ENCODE measurements at places on chromosomes 3 and 15. TPM values are rescaled to one million over a fixed set of nuclear protein-coding genes. Genes with fewer than 3 reads are reported as not detected.

DNA sequence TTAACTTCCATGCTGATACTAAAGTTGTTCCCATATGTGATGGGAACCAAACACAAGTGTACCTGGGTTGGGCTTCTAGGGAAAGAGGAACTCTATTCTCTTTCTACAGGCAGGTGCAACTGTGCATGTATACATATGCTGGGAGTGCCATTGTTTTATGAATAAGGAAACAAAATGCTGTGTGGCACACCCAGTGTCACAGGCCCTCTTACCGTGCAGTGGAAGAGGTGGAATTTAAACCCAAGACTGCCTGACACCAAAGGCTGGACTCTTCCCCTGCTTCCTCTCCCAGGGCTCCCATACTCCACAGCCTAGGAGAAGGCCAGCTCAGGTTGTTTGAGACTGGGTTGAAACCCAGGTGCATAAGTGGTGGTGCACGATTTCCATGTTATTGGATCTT is 1.9 kb upstream of the FETUB start:
- DNase-seq, result no peak

DNA sequence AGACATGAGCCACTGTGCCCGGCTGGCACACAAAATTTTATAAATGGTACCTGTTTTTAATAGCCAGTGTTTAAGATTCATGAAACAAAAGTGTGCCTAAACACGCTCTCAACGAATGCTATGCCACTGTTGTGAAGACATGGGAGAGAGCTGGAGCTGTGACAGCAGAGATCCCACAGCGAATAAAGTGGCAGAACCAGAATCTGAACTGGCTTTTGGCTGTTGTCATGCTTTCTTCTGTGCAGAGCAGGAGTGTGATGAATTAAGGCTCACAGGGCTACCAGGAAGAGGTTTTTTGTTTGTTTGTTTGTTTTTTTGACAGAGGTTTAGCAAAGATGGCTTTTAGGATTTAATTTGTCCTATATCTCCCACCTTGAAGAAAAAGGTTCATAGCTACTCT is 14.5 kb downstream of the PTPRG start:
- no peak for DNase-seq

GRCh38 chr3:127857333-127857732 is 35.0 kb upstream of the MGLL start:
- no peak for DNase-seq

DNA sequence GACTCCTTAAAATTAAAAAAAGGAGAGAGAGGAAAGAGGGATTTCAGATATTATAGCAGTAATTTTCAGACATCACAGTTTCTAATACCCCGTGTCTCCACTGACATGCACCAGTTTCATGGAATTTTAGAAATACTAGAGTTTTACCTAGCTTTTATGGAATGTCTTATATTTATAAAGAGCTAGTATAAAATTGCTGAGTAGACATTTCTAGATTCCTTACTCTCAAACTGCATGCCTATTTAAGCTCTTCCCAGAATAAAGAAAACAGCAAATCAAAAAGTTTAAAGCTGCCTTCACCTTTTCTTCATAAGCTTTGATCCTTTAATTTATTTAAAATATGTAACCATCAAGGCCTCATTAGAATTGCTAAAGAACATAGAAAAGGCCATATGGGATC is 247.4 kb upstream of the IL12A start:
- no peak for DNase-seq

STRC gene
- total RNA-seq, result 0.89 TPM

LTF gene
- 11.3 TPM for total RNA-seq

ANP32A gene
- total RNA-seq, result 90.3 TPM

APH1B gene
- 22.5 TPM for total RNA-seq

DNA sequence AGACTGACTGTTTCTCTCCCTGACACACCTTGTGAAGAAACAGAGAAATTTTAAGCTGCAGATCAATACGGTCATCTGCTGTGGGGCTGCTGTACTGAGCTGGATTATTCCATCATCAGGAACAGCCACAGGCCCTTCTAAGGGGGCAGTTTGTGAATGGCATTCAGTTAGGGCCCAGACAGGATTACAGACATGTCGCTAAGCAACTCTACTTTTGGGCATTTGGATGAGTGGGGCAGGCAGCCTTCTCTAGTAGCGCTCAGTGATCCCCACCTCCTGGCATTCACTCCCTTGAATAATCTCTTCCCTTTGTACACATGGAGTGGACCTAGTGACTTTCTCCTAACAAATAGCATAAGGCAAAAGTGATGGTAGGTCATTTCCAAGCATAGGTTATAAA is 144.4 kb upstream of the RARB start:
- DNase-seq, result no peak

DNA sequence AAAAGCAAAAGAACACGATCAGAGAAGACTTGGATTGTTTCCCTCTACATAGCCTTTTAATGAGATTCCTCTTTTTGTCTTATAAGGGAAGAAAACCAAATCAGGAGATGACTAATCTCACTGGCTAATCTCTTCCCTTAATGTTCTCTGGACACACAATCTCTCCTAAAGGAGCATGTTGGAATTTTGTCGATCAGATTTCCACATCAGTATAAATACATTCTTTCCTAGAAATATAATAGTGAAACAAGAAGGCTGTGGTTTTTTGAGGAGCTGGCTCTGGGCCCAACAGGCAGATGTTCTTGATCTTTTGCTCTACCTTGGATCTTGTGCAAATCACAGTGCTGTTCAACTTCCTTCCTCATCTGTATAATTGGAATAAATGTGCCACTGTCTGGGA is 94.0 kb downstream of the GTPBP8 start:
- DNase-seq, result peak; percentile 88

Measured in sciatic nerve (tissue), 2 donors.